ENCODE measurements at places on chromosomes 6 and 20.

DNA sequence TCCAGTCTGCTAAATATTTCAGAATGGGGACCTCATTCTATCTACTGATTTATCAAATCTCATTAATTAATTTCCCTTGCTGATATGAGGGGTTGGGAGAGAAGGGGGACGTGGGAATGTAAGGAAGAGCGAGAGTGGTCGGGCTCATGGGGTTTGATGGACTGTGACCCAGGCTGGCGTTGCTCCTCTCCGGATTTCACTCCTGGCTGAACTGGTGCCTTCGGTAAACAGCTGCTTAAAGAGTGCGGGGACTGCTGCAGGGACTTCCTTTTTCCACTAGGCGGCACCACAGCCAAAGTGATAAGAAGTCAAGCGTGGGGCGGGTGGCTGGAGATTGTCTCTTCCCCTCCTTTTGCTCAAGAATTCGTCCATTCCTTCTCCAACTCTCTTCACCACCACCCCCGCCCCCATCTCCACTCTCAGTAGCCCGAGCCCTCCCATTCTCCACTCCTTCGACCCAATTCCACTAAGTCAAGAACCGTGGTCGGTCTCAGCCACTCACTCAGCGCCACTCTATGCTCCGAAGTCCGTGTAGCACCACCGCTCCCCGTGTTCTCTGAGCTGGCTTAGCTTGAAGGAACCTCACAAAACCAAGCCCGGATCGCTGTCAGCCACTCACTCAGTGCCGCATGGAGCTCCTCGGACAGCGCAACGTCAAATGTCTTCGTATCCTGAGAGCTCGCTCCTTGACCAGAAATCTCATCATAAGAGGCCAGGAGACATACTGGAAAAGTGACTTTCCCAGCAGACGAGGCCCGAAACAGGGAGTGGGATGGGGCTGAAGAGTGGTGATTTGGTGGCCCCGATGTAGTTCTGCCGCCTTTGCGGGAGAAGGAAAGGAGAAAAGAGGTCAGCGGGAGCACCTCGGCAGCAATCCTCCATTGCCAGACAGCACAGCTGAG lies 9.7 kb downstream of the TRIM31 start:
- peak; percentile 6 for DNase-seq

- DNase-seq: no peak
Observed at GRCh38 chr6:23611776-23612381, 514.1 kb upstream of the NRSN1 start.

GRCh38 chr6:28725890-28726348 lies 197.9 kb downstream of the TRIM27 start:
- no peak for DNase-seq

DNA sequence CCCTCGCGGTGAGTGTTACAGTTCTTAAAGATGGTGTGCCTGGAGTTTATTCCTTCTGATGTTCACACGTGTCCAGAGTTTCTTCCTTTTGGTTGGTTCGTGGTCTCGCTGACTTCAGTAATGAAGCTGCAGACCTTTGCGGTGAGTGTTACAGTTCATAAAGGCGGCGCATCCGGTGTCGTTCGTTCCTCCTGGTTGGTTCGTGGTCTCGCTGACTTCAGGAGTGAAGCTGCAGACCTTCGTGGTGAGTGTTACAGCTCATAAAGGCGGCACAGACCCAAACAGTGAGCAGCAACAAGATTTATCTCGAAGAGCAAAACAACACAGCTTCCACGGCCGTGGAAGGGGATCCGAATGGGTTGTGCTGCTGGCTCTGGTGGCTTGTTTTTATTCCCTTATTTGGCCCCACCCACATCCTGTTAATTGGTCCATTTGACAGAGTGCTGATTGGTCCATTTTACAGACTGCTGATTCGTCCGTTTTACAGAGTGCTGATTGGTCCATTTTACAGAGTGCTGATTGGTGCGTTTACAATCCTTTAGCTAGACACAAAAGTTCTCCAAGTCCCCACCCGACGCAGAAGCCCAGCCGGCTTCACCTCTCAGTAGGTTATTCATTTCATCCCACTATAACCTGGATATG lies 48.2 kb upstream of the ARG1 start:
- no peak for DNase-seq

GRCh38 chr6:142518126-142518525 lies 216.3 kb downstream of the ADGRG6 start:
- DNase-seq: no peak

GRCh38 chr6:37809197-37809543 lies 10.4 kb upstream of the ZFAND3 start:
- no peak for DNase-seq

GRCh38 chr6:128499079-128499731 lies 21.2 kb downstream of the PTPRK start:
- DNase-seq: no peak

DNA sequence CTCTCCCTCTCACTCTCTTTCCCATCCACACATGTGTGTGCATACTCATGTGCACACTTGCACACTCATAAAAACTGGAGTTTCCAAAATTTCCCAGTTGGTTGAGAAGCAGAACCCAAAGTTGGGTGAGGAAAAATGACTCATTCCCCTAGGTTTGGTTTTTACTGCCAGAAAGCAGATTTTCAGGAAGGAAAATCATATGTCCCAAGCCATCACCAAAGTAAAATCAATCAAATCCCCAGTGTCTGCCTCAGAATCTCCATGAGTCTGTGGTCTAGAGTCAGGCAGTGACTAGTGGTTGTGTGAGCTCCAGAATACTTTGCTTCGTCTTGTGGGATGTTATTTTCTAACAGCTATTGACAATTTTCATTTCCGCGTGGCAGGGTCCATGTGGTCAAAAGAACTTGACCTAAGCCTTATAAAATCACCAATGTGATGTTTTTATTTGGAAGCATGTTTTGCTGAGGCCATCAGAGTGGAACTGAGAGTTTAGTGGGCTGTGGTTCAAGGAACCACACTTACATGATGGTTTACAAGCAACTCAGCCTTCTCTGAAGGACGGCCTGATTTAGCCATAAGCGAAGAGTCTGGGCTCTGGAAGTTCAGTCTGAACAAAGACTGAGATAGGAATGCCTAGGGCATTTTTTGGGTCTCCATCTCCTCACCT lies 81.9 kb upstream of the CCN6 start:
- DNase-seq: no peak

- no peak for DNase-seq
Observed at GRCh38 chr6:127272576-127272975, 5.9 kb downstream of the RNF146 start.

- DNase-seq: no peak
Observed at GRCh38 chr6:30350524-30350923, 5.6 kb downstream of the RPP21 start.

DNA sequence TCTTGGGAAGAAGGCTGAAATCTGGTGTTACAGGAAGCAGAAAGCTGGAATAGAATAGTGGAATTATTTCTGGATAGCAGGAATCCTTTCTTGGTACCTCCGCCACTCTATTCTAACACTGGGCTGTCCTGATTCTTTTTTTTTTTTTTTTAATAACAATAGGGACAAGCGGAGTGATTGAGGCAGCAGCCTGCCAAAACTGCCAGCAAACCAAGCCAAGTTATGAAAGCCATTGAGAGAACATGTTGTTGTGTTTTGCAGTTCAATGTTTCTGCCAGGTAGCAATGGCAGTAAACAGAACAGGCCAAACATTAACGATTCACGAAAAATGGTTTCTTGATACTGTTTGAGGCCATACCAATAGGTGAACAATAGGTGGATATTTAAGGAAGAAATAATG lies 47.1 kb downstream of the SLC26A8 start:
- DNase-seq: no peak

DNA sequence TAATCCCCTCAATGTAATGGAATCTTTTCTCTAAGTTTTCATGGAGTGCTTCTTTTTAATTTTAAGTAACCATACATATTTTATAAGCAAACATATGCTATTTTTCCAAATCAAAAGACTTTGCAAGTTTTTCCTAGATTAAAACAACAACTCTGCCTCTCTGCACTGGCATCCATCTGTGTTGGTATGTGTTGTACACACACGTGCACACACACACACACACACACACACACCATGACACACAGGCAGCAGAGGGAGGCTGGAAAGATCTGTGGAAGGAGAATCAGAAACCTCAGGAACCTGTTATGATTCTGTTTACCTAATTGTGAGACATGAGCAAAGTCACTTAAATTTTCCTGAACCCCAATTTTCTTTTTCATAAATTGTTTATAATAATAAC lies 295.0 kb upstream of the PRDM1 start:
- no peak for DNase-seq

GRCh38 chr6:1395941-1396908 lies 6.8 kb downstream of the FOXF2 start:
- DNase-seq: no peak

DNA sequence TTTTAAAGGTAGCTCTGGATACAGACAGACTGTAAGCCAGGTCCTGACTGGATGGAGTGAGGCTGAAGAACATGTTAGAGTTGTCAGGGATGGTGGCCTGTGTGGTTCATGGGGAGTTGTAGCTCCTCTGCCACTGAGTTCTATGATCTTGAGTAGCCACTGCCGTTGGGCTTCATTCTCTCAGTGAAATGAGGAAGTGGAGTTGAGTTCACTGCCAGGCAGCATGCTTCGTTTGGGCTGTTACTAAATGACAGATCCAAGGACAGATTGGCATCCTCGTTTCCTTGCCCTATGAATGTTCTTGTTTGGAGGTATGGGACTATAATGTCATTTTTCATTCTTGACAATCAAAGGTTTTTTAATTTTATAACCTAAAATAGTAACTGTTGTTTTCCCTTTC lies 37.2 kb downstream of the SCAND1 start:
- DNase-seq: no peak

DNA sequence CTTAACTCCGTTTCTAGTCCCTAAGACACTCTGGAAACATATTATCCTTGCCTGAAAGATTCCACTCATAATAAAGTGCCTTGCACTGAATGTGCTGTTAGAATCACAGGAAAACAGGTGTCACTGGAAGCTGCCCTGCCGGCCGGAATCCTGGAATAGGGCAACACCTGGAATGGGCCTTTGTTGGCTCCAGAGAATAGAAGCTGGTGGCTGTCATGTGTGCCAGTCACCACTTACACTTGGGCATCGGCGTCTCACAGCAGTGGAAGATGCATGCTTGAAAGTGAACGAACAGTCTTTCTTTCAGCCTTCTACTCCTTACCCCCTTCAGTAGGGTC lies 90.8 kb upstream of the AFDN start:
- DNase-seq: no peak

DNA sequence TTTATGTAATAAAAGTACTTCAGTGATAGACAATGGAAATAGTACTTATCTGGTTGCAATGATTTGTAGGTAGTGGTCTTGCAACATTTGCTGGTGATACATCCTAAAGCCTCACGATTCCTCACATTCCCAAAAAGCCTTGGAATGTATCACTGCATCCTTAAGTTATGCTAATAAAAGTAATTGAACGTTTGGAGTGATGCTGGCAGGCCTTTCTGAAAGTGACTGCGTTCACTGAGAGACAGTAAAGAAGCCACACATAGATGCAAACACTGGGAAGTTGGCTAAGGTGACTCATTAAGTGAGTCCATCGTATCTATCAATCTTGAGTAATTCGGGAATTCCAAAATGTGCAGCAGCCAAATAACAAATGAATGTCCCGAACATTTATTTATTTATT lies 444.1 kb upstream of the SOX4 start:
- no peak for DNase-seq

DNA sequence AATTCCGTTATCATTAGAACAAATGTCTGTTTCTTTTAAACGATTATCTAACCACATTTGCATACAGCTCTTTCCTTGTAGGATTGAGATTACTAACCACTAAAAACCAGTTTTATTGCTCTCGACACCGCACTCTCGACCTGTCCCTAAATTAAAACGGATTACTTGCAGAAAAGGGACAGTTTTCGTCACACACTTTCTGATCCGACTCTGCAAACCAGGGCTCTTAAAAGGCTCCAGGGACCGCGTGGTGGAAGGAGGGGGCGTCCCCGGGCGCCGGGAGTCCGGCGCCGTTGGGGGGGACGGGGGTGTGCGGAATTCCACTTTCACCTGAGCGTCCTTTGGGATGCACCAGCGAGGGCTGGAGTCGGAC lies 731 bp downstream of the MAK start:
- DNase-seq: no peak

DNA sequence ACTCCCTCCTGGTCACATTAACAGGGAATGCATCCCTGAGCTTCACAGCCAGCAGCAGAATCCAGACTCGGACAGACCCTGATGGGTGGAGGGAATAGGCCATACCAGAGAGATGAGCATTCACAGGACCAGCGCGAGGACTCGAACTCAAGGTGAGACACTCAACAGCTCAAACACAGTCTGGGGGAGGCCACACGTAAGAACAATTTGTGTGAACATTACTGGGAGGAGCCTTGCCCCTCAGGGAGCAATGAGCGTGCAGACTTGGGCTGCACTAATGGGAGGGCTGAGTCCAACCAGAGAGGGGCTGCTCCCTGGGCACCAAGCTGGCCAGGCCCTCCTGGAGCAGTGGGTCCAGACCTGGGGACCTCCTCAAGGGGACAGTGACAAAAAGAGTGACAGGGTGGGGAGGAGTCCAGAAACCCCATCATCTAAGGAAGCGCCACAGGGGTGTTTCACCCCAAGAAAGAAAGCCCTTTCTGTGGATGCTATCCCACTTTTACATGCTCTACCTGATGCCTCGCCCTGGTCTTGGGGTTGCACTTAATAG lies 118.4 kb downstream of the MRPL14 start:
- no peak for DNase-seq

- DNase-seq: no peak
Observed at GRCh38 chr6:44925100-44925739, 402.9 kb upstream of the RUNX2 start.

DNA sequence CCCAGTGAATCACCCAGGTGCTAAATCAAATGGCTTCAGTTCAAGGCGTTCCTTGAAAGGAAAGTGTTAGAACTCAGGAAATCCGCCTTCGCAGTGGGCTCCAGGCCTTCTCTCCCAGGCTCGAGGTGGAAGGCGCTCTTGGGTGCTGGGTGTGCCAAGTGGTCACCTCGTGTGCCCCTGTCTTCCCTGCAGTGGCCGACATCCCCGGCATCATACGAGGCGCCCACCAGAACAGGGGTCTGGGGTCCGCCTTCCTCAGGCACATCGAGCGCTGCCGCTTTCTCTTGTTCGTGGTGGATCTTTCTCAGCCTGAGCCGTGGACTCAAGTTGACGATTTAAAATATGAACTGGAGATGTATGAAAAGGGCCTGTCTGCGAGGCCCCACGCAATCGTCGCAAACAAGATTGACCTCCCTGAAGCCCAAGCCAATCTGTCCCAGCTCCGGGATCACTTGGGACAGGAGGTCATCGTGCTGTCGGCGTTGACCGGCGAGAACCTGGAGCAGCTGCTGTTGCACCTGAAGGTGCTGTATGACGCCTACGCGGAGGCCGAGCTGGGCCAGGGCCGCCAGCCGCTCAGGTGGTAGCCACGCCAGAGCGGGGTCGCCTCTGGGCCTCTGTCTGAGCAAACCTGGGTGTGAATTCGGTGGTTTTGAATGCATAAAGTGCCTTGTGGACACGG lies 17.8 kb downstream of the MTG2 start:
- no peak for DNase-seq

DNA sequence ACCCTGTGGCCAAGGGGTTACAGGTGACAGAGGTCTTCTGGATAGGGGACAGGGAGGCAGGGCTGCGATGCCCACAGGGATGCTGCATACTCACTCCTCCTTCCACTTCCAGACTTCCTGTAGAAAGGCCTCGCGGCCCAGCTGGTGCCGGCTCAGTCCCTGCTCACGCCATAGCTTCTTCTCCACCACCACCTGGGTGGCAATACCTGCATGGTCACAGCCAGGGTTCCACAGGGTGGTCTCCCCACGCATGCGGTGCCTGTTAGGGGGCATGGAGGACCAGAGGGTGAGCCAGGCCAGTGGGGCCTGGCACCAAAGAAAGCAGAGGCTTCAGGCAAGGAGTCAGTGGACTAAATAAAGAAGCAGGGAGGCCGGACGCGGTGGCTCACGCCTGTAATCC lies 8.3 kb upstream of the VWA7 start:
- DNase-seq: no peak

Measured in SIG-M5 (cell line).